ENCODE measurements at places on chromosomes 5 and 9.
A peak's percentile ranks its signal among the peaks of the same experiment; 100 is the strongest.

- H3K27ac ChIP-seq: no peak overlapping the region
- DNase-seq: peak; percentile 4
- no peaks in the 10 kb centered on the region for H3K36me3 ChIP-seq
- H3K27me3 ChIP-seq: no peaks in the 10 kb centered on the region
- peaks cover 13% of the 10 kb centered on the region for H3K4me1 ChIP-seq
- no peak overlapping the region for H3K4me3 ChIP-seq
These were observed 126.9 kb upstream of the OSMR start for GRCh38 chr5:38718771-38719391.

- H3K27ac ChIP-seq: no peak overlapping the region
- no peak overlapping the region for H3K4me3 ChIP-seq
- no peak for DNase-seq
- H3K27me3 ChIP-seq: no peaks in the 10 kb centered on the region
- no peaks in the 10 kb centered on the region for H3K4me1 ChIP-seq
These were observed 455.4 kb downstream of the CAAP1 start for GRCh38 chr9:26437056-26437711.

GRCh38 chr5:180803181-180804128 is 849 bp upstream of the MGAT1 start:
- peaks cover 15% of the 10 kb centered on the region for H3K36me3 ChIP-seq
- H3K27me3 ChIP-seq: no peaks in the 10 kb centered on the region
- peak overlapping the region; percentile 79 for H3K27ac ChIP-seq
- no peak for DNase-seq
- H3K4me3 ChIP-seq: peak overlapping the region; percentile 46

- H3K27me3 ChIP-seq: no peaks in the 10 kb centered on the region
- H3K27ac ChIP-seq: peak overlapping the region; percentile 61
- no peak overlapping the region for H3K4me3 ChIP-seq
- H3K4me1 ChIP-seq: peaks cover 29% of the 10 kb centered on the region
- no peaks in the 10 kb centered on the region for H3K36me3 ChIP-seq
These were observed 31.7 kb upstream of the GAS1 start for GRCh38 chr9:86978922-86979474.

GRCh38 chr9:112677040-112677439 is 40.9 kb downstream of the INIP start:
- H3K27ac ChIP-seq: no peak overlapping the region
- no peak for DNase-seq
- H3K4me3 ChIP-seq: no peak overlapping the region

DNA sequence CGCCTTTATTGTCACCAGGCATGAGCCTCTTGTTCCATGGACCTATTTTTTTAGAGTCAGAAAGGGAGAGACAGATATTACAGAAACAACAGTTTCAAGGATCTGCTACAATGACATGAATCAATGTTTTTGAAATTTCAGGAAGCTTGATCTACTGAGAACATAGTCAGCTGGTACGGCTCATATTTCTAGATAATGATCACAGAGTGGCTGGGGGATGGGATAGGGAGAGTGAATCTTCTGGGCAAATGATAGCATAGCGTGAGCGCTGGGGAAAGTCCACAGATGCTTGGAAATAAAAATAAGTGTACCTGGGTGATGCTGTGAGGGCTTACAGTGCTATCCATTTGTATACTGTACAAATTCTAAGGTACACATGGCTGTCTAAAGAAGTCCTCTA is 340.4 kb downstream of the EBF1 start:
- H3K4me1 ChIP-seq: no peaks in the 10 kb centered on the region
- no peaks in the 10 kb centered on the region for H3K27me3 ChIP-seq
- H3K36me3 ChIP-seq: no peaks in the 10 kb centered on the region
- H3K4me3 ChIP-seq: no peak overlapping the region
- H3K27ac ChIP-seq: no peak overlapping the region

DNA sequence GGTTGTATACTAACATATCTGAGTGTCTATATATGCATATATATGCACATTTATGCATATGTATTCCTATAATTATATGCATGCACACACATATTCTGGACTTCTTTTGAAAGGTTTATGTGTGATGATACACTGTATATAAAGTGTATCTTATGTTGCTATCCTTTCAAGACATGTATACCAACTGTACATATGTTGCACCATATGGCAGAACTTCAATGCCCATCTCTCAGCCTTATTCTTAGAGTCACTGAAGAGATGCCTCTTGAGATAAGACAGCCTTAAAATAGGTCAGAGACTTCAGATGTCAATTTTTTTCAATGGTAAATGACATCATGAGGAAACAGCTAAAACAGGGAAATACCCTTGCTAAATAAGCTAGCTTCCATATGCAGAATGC is 461.4 kb downstream of the SPATA31D1 start:
- H3K4me1 ChIP-seq: no peaks in the 10 kb centered on the region
- no peaks in the 10 kb centered on the region for H3K36me3 ChIP-seq
- no peak overlapping the region for H3K4me3 ChIP-seq
- H3K27me3 ChIP-seq: no peaks in the 10 kb centered on the region
- H3K27ac ChIP-seq: no peak overlapping the region
- no peak for DNase-seq

DNA sequence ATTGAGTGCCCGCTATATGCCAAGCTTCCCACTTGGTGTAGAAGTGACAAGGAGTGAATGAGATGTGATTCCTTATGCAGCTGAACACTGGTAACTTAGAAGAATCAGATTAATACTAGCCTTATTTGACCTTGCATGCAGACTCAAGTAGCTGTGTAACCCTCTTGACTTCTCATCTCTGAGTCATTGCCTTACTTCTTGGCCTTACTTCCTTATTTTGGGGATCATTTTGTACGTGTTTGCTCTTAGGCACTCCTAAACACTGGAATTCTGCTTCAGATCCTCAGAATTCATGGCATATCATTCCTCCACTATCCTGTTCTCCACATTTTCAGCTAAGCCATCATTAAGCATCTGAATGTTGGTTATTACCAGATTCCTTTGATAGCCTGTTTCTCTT is 948.9 kb upstream of the ARRDC3 start:
- H3K27me3 ChIP-seq: no peaks in the 10 kb centered on the region
- H3K27ac ChIP-seq: no peak overlapping the region
- H3K4me1 ChIP-seq: peaks cover 2% of the 10 kb centered on the region
- H3K4me3 ChIP-seq: no peak overlapping the region

DNA sequence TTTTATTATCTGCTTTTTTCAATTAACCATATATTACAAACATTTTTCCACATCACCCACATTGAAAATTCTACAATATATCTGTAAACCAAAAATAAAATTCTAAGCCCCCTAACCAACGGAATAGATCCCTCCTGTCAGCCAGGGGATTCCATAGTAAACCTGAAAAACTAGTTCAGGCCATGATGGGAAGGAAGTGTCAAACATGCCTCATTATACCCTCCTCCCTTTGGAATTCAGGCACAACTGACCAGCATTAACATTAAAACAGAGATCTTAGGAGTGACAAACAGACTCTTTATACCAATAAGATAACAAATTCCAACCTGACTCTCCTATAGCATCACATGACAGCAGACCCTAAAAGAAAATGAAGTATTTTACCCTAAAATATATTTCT is 113.7 kb upstream of the DMRT1 start:
- H3K4me1 ChIP-seq: no peaks in the 10 kb centered on the region
- no peak for DNase-seq
- peaks cover 16% of the 10 kb centered on the region for H3K36me3 ChIP-seq
- H3K4me3 ChIP-seq: no peak overlapping the region
- H3K27me3 ChIP-seq: no peaks in the 10 kb centered on the region
- no peak overlapping the region for H3K27ac ChIP-seq

GRCh38 chr5:78268356-78268755 is 26.1 kb downstream of the AP3B1 start:
- peaks cover 2% of the 10 kb centered on the region for H3K36me3 ChIP-seq
- H3K4me3 ChIP-seq: no peak overlapping the region
- peaks cover 1% of the 10 kb centered on the region for H3K4me1 ChIP-seq
- H3K27me3 ChIP-seq: no peaks in the 10 kb centered on the region

- H3K27me3 ChIP-seq: peaks cover 8% of the 10 kb centered on the region
- peaks cover 34% of the 10 kb centered on the region for H3K36me3 ChIP-seq
- peaks cover 19% of the 10 kb centered on the region for H3K4me1 ChIP-seq
- DNase-seq: no peak
- H3K4me3 ChIP-seq: peak overlapping the region; percentile 60
These were observed 1.4 kb downstream of the PITX1 start for GRCh38 chr5:135032695-135032998.

DNA sequence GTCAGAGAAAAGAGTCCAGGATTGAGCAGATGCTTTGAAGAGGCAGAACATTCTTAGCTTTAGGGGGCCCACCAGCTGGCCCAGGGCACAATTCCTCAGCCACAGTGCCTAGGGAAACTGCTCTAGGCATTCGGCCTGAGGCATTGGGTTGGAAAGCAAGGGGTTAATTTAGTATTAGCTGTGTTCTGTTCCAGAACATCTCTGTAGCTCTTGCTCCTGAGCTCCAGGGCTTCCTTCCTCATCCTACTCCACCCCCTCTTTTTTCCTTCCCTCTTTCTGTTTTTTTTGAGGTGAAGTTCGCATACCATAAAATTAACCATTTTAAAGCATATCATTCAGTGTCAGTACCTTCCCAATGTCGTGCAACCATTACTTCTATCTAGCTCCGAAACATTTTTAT is 74.5 kb upstream of the PANK3 start:
- H3K4me3 ChIP-seq: no peak overlapping the region
- no peaks in the 10 kb centered on the region for H3K4me1 ChIP-seq
- H3K36me3 ChIP-seq: no peaks in the 10 kb centered on the region
- no peak overlapping the region for H3K27ac ChIP-seq

GRCh38 chr5:119105971-119106370 is 35.1 kb downstream of the DMXL1 start:
- DNase-seq: no peak
- H3K36me3 ChIP-seq: peaks cover 1% of the 10 kb centered on the region
- no peak overlapping the region for H3K4me3 ChIP-seq
- no peaks in the 10 kb centered on the region for H3K4me1 ChIP-seq
- H3K27me3 ChIP-seq: no peaks in the 10 kb centered on the region

- no peaks in the 10 kb centered on the region for H3K4me1 ChIP-seq
- no peak for DNase-seq
- no peaks in the 10 kb centered on the region for H3K36me3 ChIP-seq
- H3K27ac ChIP-seq: no peak overlapping the region
- H3K4me3 ChIP-seq: no peak overlapping the region
These were observed 138.0 kb upstream of the NFIB start for GRCh38 chr9:14451949-14452348.

DNA sequence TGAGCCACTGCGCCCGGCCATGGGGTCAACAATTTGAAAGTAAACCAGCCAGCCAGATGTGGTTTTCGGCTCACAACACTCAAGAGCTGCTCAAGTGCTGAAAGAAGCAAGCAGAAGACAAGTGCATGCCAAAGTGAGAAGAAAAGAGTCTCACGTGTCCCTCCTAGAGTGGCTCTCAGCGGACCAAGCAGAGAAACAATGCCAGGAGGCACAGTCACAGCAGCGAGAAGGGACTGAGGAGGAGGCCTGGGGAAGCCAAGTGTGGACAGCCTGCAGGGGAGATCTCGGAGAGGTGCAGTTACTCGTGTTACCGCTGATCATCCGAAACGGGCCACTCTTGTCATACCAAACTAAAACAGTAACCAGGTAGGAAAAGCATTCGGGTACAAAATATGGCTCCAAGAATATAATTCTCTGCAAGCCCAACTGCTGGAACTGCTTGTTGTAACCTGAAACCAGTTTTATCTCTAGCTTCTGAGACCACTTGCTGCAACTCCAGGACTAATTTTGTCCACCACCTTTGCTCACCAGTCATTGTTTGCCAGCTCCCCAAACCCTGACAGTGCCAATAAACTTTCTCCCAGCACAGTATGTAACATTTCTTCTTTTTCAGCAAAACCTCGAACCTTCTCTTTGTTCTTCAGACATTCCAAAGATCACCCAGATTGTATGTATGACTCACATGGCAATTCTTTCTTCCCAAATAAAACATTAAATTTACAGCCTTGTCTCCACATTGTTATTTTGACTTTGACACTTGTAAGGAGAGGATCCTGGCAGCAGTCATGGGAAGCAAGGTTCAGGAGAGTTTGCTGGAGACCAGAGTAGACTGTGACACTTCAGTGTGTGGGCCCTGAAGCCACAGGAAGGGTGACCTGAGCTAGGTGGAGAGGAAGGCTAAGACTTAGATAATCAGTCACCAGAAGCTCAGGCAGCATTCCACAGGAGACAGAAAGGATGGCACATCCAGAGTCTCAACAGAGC is 6.3 kb downstream of the SLC35D2 start:
- no peaks in the 10 kb centered on the region for H3K36me3 ChIP-seq
- H3K4me3 ChIP-seq: no peak overlapping the region
- DNase-seq: peak; percentile 38
- H3K4me1 ChIP-seq: peaks cover 15% of the 10 kb centered on the region
- H3K27ac ChIP-seq: no peak overlapping the region
- no peaks in the 10 kb centered on the region for H3K27me3 ChIP-seq

- no peak overlapping the region for H3K4me3 ChIP-seq
- no peaks in the 10 kb centered on the region for H3K36me3 ChIP-seq
- no peak overlapping the region for H3K27ac ChIP-seq
These were observed 78.8 kb downstream of the FBXL17 start for GRCh38 chr5:108303086-108303485.

- H3K27ac ChIP-seq: no peak overlapping the region
- peaks cover 3% of the 10 kb centered on the region for H3K4me1 ChIP-seq
- 0 out of 2 replicates have a peak, but pooled peaks cover 1% of the 10 kb centered on the region for H3K27me3 ChIP-seq
- H3K36me3 ChIP-seq: no peaks in the 10 kb centered on the region
- DNase-seq: no peak
- H3K4me3 ChIP-seq: no peak overlapping the region
These were observed 82.9 kb downstream of the UGCG start for GRCh38 chr9:111979561-111979960.

DNA sequence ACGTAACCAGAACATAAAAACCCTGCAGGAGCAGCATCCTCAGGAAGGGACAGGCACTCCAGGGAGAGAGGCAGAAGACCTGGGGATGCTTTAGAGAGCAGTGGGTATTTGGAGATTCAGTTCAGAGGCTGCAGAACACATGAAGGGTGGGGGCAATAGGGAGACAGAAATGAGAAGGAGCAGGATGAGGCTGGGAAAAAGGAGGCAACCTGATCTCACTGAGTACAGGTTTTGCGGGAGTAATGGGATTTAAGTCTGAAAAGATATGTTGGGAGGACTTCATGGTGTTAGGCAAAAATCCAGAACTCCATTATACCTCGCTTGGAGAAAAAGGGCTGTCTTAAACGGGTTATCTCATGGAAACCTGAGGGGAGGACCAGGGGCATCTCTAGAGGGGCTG is 41.3 kb upstream of the GARNL3 start:
- H3K4me3 ChIP-seq: no peak overlapping the region
- DNase-seq: no peak

- no peaks in the 10 kb centered on the region for H3K4me1 ChIP-seq
- no peak for DNase-seq
- H3K27me3 ChIP-seq: no peaks in the 10 kb centered on the region
- H3K4me3 ChIP-seq: no peak overlapping the region
- H3K27ac ChIP-seq: no peak overlapping the region
These were observed 417.0 kb upstream of the MEF2C start for GRCh38 chr5:89299998-89300397.

- no peaks in the 10 kb centered on the region for H3K36me3 ChIP-seq
- no peaks in the 10 kb centered on the region for H3K4me1 ChIP-seq
- no peak overlapping the region for H3K27ac ChIP-seq
- H3K4me3 ChIP-seq: no peak overlapping the region
- no peak for DNase-seq
- no peaks in the 10 kb centered on the region for H3K27me3 ChIP-seq
These were observed 500.2 kb upstream of the DAP start for GRCh38 chr5:11261241-11261640.

Data from IMR-90 (cell line).